ENCODE measurements at places on chromosomes 13 and 19.

GRCh38 chr19:49594157-49594992, 3.4 kb downstream of the PRR12 start:
- DNase-seq: no peak

GRCh38 chr19:29467824-29468401, 57.9 kb upstream of the VSTM2B start:
- peak; percentile 4 for DNase-seq

- no peak for DNase-seq
These were observed 955 bp downstream of the IL4I1 start for GRCh38 chr19:49895566-49896297.

- DNase-seq: no peak
These were observed 13.7 kb upstream of the FCER2 start for GRCh38 chr19:7715671-7716070.

GRCh38 chr13:44519642-44520041, 56.5 kb downstream of the TSC22D1 start:
- no peak for DNase-seq

GRCh38 chr19:38640368-38640767, 7.1 kb upstream of the ACTN4 start:
- DNase-seq: no peak

DNA sequence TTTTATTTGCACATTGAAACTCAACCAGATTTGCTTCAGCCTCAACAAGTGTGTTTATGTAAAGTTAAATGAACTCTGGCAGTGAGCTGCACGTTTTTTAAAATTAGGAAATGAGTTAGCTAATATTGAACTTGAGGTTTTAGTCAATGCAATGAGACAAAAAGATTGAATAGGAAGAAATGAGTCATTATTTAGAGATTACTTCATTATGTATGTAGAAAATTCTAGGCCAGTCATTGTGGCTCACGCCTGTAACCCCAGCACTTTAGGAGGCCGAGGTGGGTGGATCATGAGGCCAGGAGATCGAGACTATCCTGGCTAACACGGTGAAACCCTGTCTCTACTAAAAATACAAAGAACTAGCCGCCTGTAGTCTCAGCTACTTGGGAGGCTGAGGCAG, 22.8 kb upstream of the CD70 start:
- no peak for DNase-seq

- DNase-seq: no peak
These were observed 74.8 kb downstream of the COL4A1 start for GRCh38 chr13:110232142-110232541.

DNA sequence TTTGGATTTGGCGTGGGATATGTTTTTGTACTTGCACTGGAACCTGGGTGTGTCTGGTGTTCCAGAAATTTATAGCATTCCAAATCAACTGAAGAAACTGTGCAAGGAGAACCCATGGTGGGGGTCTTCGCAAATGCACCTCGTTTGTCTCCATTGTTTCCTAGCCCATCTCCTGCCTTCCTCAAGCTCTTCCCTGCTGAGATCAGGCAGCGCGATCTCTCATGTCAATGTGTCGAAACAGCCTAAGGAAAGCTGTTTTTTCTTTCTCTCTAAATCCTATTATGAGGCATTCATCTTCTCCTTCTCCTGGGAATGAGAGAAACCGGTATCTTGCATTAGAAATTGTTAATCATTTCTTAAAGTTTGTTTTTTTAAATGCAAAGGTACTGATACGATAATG, 131.0 kb downstream of the KLF5 start:
- DNase-seq: no peak

DNA sequence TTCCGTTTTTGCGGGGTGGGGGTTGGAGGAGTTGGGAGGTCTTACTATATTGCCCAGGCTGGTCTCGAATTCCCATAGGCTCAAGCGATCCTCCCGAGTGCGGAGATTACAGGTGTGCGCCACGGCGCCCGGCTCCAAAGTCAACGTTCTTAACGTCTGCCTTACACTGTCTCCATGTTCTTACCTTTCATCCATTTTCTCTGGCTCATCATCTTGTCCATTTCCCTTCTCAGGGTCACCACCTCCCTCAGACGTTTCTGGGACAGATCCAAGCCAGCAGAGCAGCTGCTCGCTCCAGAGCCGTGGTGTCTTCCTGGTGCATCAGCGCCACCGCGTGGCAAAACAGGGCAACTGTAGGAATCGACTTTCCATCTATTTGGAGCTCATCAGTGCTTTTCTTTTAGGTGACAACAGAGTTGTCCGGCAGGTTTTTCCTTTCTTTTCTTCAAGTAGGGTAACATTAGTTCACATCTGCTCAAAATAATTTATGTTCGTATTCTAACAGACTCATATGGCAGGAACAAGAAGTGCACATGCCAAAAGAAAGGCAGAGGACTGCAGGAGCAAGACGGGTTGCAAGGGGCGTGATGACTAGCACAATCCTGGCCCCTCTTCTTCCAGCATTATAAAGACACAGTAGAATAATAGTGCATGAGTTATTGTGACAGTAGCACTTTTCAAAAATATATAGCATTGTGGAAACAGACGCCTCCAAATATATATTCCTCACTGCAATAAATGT, 103.1 kb upstream of the ABCC4 start:
- peak; percentile 46 for DNase-seq

GRCh38 chr19:54694648-54695047, 29.6 kb upstream of the KIR3DL3 start:
- DNase-seq: no peak

DNA sequence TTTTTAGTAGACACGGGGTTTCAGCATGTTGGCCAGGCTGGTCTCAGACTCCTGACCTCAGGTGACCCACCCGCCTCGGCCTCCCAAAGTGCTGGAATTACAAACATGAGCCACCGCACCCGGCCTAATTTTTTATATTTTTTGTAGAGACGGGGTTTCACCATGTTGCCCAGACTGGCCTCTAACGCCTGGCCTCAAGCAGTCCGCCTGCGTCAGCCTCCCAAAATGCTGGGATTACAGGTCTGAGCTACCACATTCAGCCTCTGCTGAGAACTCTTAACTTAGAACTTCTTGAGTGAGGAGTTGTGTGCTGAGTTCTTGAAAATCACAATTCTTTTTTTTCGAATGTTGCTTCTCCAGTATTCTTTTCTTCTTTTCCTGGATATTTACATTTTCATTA, 112.2 kb downstream of the PAN3 start:
- DNase-seq: no peak

DNA sequence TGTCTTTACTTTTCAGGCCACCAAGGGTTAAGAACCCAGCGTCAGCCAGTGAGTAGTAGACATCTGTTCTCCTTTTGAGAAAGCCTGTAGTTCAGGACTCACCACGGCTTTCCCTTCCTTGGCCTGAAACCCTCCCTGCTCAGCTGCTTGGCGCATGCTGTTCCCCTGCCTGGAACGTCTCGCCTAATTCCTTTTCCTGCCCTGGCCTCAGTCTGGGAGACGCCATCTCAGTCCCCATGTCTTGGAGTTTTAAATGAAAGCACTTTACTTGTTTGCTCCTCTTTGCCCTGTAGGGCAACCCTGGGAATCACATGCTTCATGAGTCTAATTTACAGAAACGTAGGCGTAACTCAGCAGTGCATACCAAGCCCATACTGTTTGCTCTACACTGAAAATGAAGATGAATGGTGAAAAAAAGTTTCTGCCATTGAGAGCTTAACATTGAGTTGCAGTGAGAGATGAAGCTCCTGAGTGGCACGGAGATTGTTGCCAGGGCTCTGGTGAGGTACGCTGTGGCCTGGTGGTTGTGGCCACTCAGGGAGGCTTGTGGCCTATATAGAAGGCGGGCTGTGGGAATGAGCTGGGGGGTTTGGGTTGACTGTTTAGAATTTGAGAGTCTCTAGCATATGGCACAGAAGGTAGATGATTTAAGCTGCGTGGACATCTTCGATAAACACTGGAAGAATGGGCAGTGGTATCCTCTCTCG, 52.8 kb downstream of the GATAD2A start:
- no peak for DNase-seq

- DNase-seq: no peak
These were observed 416 bp downstream of the BCKDHA start for GRCh38 chr19:41398050-41398418.

GRCh38 chr19:33832633-33833032, 36.0 kb downstream of the KCTD15 start:
- no peak for DNase-seq

DNA sequence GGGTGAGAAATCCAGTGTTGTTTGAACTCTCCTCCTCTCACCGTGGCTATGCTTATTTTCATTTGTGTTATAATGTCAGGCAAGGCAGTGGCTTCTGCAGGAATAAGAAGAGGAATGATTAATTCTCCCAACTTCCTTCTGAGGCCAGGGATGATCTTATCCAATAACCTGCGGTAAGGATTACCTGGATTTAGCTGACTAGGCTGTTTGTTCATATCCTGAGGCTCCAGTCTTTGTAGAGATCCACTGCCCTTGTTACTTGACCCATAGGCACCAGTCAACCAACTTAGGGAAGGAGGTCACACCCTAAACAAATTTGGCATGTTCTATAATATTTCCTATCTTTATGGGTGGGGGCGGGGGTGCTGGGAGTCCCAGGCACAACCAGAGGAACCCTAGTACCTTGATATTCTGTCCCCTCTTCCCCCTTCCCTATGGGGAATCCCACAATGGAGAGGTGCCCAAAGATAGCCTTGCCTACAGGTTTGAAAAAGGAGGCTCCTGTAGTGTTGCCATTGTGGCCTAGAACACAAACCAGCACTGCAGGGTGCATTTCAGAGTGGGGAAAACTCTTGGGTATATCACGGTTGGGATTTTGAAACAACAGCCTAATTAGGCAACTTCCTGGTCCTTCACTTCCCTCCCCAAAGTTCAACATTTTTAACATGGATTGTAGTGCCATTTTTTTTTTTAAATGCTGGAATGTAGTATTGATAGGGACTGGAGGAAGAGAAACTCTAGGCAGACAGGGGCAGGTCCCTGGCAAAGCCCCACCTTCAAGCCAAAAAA, 977.5 kb upstream of the SPRY2 start:
- DNase-seq: no peak

DNA sequence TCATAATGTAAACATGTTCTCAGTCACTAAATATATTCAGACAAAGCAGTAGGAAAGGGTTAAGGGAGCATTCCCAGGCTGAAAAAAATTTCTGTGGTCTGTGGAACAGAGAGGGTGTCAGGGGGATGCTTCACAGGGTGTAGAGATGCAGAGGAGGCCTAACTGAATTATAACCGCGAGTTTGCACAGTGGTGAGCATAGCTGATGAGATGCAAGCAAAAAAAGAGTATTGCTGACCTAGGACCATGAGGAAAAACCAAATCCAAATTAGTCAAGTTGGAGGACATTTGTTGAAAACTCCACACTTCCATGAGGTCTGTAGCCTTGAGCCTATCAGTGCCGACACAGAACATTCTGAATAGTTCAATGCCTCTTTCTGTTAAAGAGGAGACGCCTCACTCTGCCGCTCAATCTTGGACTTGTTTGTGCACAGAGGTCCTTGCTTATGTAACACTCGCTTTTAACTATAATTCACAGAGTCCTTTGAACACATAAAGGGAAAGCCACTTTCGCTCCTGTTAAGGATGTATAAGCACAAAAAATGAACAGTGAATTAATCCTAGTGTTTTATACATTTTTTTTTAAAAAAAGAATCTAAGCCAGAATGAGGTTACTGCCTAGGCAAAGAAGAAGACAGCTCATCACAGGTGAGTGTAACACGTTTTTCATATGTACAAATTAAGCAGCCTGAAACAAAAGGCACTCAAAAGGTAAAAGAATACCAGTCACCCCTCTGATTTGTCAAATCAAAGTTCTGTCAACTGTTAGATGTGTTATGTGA, 25.8 kb upstream of the INTS6 start:
- DNase-seq: no peak

- no peak for DNase-seq
These were observed 21.1 kb upstream of the NDUFS7 start for GRCh38 chr19:1362387-1363257.

GRCh38 chr13:103941506-103942140, 875.4 kb upstream of the SLC10A2 start:
- no peak for DNase-seq

DNA sequence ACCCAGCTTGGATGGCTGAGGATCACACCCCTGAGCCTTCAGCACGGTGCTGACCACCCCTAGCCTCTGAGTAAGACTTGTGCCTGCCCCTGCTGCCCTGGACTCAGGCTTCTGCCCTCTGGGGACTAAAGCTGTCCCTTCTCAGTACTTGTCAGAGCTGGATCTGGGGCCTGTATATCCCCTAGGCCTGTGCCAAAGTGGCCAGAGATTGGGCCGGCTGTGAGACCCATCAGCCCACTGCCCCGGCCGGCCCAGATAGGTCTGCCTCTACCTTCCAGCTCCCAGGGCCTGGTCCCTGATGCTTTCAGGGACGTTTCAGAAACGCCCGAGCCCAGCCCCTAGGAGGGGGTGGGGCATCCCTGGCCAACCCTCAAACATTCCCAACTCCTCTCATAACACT, 137.8 kb downstream of the ZDHHC20 start:
- DNase-seq: no peak

- DNase-seq: peak; percentile 50
These were observed 7.0 kb downstream of the CUL4A start for GRCh38 chr13:113216254-113217048.

DNA sequence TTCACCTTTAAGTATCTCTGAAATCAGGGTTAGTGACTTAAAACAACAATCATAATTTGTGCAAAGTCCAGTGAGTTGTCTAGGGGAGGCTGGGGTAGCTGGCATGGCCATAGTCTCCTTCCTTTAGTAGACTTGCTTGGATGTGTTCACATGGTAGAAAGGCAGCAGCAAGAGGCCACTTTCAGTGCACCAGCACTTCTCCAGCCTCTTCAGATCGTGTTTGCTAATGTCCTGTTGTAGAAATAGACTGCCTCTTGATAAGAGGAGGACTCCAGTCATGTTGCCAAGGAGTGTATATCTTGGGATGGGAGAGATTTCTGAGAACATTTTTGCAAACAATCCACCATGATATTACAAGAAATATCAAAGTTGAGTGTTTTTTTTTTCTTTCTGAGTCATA, 22.9 kb downstream of the WDFY2 start:
- DNase-seq: no peak

DNA sequence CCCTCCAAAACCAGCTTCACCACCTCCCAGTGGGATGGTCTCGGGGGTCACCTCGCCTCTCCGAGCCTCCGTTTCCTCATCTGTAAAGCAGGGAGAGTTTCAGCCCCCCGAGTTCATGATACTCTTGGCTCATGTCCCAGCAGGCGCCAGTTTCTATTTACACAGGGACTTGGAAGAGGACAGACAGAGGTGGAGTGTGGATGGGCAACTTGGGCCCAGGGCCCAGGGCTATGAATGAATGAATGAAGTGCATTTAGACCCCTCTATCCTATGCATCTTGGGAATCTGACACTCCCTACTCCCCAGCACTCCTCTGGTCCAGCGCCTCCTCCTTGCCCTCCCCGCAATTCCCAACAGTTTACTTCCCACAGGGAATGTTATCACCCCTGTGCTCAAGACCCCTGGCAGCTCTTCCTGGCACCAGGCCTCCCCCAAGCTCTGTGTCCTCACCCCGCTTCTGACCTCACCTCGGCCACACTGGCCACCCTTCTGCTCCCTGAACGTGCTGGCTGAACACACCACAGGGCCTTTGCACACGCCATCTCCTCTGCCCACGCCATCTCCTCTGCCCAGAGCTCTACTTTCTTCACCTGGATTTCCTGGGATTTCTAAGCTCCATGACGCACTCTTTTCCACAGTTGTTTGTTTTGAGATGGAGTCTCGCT, 4.9 kb upstream of the C2CD4C start:
- DNase-seq: no peak

GRCh38 chr19:6232601-6233055, 47.1 kb downstream of the MLLT1 start:
- DNase-seq: peak; percentile 90

GRCh38 chr19:16888629-16889365, at the start of gene F2RL3:
F2RL3 (plus strand) TSS chr19:16888999; CDS start chr19:16889190, 191 bp downstream.
- no peak for DNase-seq
